Activated naive CD4-positive, alpha-beta T cell (primary cell): ENCODE measurements at places on chromosomes 2 and 18.

DNA sequence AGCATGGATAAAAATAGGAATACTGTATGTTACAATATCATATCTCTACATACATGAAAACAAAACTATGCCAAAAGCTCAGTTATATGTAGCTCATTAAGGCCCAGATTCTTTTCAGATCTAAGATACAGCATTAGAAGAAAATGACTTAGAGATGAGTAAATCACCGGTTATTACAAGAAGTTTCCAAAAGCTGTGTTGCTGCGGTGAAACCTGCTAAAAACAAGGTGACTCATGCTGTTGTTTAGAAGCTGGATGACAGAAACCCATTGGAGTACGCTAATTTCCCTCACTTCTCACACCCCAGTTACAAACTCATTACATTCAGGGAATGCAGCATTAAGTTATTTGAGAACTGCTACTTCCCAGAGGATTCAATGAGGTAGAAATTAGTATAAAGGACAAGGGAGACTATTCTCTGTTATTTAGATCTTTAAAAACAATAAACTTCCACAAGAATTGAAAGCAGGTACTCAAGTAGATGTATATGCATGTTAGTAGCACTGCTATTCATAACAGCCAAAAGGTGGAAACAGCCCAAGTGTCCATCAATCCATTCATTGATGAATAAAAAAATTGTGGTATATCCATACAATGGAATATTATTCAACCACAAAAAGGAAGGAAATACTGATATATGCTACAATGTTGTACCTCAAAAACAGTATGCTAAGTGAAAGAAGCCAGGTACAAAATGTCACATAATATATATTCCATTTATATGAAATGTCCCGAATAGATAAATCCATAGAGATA, 32.6 kb downstream of the RBKS start:
- no peak for DNase-seq

- DNase-seq, result peak; percentile 15
These were observed 96.5 kb upstream of the SERTAD2 start for GRCh38 chr2:64750001-64750816.

DNA sequence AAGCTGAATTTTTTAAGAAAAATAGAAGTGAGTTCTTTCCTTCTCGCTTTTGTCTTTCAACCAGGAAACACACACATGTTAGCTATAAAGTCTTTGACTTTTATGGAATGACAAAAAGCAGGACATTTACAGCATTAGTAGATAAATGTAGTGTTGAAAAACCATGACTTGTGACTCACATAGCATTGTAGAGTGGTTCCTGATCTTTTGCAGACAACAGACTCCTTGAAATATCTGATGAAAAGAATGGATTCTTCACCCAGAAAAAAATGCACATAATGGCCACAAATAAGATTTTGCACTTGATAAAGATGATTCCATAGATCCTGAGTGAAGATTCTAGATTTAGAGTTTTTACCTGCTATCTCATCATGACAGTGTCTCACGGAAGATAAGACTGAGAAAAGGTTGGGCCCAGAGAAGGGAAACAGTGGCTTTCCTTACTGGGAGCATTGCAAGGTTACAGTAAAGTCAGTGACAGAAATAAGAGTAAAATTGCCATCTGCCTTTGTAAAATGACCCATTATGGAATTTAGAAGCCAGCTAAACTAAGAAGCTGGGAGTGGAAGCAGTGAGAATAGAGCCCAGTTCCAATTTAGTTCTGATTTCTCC, 14.0 kb downstream of the SMARCAL1 start:
- DNase-seq, result no peak

GRCh38 chr2:6730649-6731532, 134.8 kb downstream of the CMPK2 start:
- no peak for DNase-seq

GRCh38 chr2:181680937-181681811, 857 bp upstream of the NEUROD1 start:
- DNase-seq, result no peak
